ENCODE measurements at places on chromosomes 6 and 20. TPM values are rescaled to one million over a fixed set of nuclear protein-coding genes. Genes with fewer than 3 reads are reported as not detected.
A peak's percentile ranks its signal among the peaks of the same experiment; 100 is the strongest.

Gene PRICKLE4
- polyA plus RNA-seq, result not detected

Gene KIAA0408
- 1.8 TPM for polyA plus RNA-seq

Gene BPI
- not detected for polyA plus RNA-seq

Gene SGK2
- polyA plus RNA-seq, result not detected

Gene RAB44
- polyA plus RNA-seq, result not detected

Gene SIRPD
- polyA plus RNA-seq, result not detected

DNA sequence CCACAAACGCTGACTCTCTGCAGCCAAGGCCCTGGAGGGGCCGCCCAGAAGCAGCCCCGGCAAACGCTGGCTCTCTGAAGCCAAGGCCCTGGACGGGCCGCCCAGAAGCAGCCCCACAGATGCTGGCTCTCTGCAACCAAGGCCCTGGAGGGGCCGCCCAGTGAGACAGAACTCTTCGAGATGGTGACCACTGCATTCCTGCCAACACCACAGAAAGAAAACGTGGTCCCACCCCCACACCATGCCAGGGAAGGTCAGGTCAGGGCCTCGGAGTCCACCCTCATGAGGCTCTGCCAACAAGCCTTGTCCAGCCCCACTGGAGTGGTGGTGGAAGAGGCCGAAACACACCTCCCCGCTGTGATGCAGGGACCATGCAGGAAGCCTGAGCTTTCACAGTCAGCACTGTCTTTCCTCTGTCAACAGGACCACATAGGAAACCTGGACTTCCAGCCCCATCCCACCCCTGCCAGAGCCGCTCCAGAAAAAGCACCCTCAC is 97.5 kb downstream of the DLL1 start:
- DNase-seq, result no peak

DNA sequence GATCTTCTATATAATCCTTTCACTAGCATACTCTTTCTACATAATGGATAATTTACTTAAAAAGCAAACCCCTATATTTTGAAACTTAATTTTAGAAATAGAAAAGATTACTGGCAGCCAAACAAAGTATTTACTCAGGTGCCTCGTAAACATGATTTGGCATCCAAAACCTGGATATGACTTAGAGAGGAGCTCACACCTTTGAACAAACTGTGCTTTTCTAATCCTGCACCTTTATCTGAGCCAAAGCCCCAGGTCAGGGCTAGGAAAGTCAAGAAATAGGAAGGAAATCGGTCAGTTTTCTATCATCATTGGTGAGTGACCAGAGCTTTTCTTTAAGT is 170.9 kb downstream of the PHF3 start:
- no peak for DNase-seq

DNA sequence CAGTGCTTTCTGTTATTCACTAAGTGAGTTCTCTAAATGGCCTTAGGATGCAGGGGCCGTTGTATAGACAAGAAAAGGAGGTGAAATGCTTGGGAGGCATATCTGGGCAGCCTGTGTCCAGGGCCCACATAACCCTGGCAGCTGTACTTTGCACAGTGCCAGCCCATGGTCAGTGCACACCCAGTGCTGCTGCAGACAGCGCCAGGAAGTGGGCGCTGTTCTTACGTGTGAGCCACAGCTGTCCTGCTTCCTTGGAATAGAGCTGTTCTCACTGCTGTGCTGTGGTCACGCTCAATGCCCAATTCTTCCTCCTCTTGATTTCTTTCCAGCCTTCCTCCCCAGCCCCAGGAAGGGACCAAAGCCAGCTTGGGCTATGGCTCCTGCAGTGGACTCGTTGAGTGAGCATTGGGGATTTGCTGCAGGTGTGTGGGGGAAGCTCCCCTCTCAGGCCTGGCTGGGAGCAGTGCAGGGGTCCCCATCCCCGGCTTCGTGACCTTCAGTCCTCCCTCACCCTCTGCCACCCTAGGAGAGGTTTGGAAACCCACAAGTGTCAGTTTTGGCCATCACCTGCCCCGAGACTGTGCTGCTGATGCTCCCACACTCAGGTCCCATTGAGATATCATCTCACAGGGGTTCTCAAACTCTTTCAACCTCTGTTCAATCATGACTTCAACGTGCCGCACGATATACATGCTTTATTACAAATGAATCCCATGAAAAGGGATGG is 246.8 kb upstream of the EXOC2 start:
- no peak for DNase-seq

DNA sequence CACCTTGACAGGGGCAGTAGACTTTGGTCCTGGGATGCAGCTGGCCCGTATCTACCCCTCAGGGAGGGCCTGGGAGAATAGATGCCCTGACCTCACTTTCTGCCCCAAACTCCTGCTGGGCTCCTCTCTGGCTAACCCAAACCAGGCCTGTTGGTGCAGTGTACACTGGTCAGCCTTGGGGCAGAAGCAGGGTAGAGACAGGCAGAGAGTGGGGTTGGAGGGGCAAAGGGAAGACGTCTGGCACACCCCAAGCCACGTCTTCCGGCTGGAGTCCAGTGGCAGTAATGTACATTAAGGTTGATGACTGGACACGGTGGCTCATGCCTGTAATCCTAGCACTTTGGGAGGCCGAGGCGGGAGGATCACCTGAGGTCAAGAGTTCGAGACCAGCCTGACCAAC is 9.3 kb downstream of the DDR1 start:
- no peak for DNase-seq

- no peak for DNase-seq
Observed at GRCh38 chr6:114009192-114009591, 38.2 kb upstream of the HDAC2 start.

DNA sequence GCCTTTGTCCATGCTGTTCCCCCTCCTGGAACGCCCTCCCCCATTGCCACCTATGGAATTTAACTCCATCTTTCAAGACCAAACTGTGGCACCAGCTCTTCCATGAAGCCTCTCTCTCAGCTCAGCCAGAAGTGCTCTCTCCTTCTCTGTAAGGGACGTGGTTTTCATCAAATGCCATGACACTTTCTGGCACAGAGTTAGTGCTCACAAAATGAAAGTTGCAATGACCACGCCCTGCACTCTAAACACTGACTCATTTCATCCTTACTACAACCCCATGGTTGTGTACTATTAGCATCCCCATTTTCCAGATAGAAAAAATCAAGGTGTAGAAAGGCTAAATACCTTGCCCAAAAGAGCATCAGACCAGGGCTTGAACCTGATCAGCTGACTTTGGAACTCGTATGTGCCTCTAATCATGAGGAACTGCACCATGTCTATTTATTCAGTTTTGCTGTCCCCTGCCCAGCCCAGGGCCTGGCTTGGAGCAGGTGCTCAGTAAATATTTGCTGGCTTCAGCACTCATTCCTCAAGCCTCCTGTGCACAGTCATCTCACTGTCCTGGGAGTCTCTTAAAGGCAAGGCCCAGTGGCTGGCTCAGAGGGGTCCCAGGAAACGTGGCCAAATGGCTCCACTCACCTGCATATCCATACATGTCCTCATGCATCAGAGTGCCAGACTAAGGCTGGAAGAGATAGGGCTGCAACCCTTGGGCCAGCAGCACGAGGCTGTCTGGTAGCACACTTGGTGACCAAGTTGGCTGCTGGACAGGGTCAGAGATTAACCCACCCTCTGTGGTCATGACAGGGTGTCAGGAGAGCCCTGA is 77.9 kb downstream of the MRPL14 start:
- no peak for DNase-seq

- no peak for DNase-seq
Observed at GRCh38 chr20:36085686-36086267, 68.8 kb upstream of the EPB41L1 start.

DNA sequence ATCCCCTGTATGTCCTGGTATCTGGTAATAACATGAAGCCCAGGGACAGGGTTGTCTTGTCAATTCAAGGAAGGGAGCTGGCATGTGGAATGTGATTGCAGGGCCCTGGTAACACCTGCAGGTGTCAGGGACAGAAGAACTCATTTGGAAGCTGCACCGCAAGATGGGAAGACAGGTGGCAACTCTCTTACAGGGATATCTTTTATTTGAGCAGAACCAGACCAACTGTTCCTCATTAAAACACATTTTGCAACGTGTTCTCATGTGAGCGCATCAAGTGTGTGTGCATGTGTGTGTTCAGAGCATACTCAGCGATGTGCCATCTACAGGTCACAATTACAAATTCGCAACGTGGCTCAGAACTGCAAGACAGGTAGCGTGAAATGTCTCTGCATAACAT is 370.9 kb upstream of the SOX4 start:
- no peak for DNase-seq

DNA sequence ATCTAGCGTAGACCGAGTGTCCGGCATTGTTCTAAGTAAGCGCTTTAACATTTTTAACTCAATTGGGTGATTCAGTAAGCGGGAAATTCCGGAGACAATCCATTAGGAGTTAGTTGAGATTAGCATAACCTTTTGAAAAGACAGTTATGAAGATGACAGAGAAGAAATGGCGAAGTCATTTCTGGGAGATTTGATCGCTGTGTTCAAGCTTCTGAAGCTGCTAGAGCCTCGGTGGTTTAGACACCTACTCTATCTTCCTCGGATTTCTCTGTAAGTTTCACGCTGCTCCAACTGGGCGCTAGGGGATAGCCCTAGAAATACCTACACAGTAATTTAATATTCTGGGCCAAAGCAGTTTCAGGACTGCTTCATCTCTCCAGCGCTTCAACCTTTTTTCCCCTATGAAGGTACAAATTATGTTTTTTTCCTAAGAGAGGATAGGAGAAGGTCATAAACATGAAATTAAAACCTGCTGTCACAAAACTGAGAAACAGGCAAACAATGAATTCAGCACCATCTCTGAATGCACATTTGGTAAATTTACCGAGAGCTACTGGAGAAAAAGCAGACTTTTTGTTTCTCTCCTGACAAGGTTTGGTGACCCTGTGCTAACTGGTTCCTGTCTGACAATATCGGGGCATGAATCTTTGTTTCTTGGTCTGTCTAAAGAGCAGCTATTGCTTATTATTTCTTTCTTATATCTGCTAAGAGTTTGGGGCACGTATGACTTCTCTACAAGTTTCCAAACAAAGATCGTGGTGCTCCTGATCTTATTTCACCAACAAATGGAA is 22.4 kb downstream of the ZNF311 start:
- DNase-seq, result peak; percentile 35

GRCh38 chr6:140879946-140880345 is 1252.8 kb upstream of the GJE1 start:
- no peak for DNase-seq

GRCh38 chr6:27806981-27807440 is 105.2 kb downstream of the OR2B2 start:
- DNase-seq, result no peak

DNA sequence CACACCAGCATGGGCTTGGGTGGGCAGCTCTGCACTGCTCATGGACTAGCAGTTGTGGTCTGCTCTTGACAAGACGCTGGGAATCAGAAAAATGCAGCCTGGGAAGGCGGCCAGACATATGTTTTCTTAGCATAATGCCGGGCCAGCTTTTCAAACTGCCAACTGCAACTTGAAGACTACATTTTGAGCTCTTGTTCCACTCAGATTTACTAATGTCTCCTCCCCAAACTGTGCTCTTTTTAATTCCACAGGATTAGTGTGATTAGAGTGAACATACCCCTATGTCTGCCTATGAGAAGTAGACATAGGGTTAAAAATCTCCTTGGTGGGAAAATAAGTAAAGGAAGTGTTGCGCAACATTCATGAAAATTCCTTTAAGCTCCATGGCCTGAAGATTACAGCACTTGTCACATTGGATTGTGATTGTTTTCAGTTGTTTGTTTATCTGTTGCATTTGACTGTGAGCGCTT is 5.3 kb upstream of the FNDC1 start:
- no peak for DNase-seq

GRCh38 chr20:5072756-5073659 is 46.8 kb downstream of the PCNA start:
- DNase-seq, result no peak

- DNase-seq, result no peak
Observed at GRCh38 chr20:14566505-14566904, 229.1 kb upstream of the FLRT3 start.

- DNase-seq, result no peak
Observed at GRCh38 chr6:148811459-148811858, 64.6 kb downstream of the UST start.

DNA sequence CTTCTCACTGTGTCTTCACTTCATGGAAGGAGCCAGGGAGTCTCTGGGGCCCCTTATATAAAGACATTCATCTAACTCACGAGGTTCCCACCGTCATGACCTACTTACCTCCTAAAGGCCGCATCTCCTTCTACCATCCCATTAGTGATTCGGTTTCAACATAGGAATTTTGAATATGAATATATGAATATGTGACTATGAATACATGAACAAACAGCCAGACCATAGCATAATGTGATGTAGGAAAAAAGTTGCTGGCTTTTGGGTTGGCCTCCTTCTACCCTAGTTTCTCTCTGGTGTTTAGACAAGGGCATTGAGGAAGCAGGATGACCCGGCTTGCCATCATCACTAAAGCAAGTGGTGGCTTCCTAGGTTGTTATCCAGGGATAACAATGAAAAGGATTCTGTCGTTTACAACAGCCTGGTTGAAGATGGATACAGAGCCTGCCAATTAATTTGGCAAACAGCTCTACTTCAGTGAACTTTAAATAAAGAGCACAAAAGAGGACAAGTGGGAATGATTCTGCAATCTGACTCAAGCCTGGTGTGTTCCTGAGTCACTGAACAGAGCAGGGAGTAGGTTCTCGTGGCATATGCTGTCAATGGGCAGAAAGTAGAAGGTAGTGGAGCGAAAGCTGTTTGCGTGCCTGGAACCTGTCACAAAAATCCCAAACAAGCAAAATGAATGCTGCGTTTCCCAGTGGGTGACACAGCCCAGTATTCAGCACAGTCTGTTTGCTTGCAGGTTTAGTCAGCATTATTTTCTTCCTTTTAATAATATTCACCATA is 44.0 kb upstream of the DOK5 start:
- no peak for DNase-seq

DNA sequence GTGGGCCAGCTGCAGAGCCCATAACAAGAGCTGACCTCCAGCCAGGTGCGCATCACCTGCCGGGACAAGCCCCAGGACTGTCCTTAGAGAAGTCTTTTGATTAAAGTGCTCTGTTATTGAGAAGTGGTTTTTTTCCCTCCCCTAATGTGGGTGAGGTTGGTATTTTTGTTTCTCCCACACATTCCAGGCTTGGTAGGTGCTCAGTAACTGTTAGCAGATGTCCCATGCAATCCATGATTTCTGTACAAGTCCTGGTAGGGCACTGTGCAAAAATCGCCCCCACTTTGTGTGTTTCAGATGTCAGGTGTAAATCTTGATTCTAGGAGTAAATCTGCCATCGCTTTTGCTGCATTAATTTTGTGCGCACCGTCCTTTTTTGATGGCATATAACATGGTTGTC is 4.7 kb downstream of the FAM210B start:
- DNase-seq, result no peak
